GM12864 (cell line): ENCODE measurements at places on chromosomes 12 and 14.

GRCh38 chr12:3544296-3544965 lies 53.4 kb downstream of the PRMT8 start:
- no peak for DNase-seq

GRCh38 chr14:73903028-73903427 lies 16.4 kb downstream of the ZNF410 start:
- no peak for DNase-seq

DNA sequence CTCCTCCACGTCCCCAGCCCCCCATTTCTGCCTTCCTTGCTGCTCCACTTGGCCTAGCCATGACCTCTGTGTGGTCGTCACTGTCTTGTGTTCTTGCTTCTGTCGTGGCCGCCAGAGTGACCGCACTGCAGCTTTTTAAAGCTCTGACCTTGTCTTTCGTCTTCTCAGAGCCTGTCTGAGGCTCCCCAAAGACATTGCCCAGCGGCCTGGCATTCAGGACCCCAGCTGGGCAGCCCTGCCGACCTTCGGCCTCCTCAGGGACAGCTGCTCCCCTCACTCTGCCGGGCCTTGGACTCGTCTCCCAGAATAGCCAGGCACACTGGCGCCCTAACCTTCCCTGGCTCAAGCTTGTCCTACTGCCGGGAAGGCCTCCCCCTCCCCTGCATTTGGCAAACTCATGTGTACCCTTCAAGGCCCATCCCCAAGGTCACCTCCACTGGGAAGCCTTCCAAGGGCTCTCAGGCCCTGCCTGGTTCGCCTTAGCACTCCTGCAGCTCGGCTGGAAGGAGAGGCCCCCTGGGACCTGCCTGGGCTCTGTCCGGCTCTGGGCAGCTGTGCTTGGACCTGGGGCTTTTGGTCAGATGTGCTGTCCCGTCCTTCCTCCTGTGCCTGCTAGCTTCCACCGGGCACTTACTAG lies 15.7 kb upstream of the DLK1 start:
- DNase-seq, result no peak

DNA sequence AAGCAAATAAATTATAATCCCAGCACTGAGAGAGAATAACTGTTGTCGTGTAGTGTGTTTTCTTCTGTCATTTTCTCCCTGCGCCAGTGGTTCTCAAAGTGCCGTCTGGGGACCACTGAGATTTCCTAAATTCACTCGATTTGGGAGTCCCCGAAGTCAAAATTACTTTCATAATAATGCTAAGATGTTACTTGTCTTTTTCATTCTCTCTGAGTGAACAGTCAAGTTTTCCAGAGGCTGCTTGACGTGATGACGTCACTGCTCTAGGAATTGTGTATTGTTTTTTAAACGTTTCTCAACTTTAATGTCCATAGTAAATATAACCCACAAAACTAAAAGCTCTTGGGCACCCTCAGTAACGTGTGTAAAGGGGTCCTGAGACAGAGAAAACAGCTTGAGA lies 796 bp upstream of the POP5 start:
- no peak for DNase-seq

- no peak for DNase-seq
These were observed 431.9 kb downstream of the BCL11B start for GRCh38 chr14:98840091-98840490.

DNA sequence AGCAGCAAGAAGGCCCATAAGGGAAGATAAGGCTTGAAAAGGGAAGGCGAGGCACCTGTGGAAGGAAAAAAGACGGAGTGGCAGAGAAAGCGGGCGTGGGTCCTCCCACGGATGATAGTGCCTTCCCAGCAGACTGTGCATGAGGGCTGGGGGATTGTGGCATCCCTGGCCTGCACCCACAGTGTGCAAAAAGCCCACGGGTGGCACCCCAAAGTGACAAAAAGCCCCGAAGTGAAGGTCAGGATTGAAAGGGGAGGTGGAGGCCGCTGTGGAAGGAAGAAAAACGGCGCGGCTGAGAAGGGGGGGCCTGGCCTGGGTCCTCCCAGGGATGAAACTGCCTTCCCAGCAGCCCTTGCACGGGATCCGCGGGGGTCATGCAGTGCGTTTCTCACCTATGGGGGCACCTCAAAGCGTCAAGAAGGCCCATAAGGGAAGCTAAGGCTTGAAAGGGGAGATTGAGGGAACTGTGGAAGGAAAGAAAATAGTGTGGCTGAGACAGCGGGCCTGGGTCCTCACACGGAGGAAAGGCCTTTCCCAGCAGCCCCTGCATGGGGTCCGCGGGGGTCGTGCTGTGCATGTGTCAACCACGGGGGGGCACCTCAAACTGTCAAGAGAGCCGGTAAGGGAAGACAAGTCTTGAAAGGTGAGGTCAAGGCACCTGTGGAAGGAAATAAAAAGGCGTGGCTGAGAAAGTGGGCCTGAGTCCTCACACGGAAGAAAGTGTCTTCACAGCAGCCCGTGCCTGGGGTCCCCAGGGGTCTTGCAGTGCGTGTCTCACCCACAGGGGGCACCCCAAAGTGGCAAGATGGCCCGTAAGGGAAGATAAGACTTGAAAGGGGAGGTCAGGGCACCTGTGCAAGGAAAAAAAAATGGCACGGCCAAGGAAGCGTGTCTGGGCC lies 274.1 kb downstream of the ALG10 start:
- no peak for DNase-seq

- no peak for DNase-seq
These were observed 519 bp downstream of the MORN3 start for GRCh38 chr12:121668750-121669520.

DNA sequence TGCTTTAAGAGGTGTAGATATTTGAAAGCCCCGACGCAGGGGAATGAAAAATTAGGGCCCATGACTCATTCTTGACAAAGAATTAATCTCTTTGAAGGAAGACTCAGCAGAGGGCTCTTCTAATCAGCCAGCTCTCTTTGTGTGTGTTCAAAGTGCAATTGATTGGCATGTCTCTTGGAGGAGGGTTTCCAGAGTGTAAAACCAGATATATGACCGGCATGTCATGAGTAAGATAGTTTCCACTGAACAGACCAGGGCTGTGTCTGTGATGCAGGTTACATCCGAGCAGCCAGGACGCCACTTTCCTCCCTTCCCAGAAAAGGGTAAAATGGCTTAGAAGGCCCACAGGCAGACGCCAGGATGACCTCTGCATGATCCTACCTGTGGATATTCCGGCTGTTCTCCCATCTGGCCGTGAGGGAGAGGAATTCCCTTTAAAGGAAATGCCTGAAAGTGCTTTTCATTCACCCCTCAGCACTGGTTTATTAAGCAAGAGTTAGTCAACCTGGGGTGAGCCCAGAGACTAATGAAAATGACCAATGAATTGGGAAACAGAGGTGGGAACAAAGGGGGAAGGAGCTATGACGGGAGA lies 7.2 kb upstream of the KRT75 start:
- DNase-seq, result no peak

DNA sequence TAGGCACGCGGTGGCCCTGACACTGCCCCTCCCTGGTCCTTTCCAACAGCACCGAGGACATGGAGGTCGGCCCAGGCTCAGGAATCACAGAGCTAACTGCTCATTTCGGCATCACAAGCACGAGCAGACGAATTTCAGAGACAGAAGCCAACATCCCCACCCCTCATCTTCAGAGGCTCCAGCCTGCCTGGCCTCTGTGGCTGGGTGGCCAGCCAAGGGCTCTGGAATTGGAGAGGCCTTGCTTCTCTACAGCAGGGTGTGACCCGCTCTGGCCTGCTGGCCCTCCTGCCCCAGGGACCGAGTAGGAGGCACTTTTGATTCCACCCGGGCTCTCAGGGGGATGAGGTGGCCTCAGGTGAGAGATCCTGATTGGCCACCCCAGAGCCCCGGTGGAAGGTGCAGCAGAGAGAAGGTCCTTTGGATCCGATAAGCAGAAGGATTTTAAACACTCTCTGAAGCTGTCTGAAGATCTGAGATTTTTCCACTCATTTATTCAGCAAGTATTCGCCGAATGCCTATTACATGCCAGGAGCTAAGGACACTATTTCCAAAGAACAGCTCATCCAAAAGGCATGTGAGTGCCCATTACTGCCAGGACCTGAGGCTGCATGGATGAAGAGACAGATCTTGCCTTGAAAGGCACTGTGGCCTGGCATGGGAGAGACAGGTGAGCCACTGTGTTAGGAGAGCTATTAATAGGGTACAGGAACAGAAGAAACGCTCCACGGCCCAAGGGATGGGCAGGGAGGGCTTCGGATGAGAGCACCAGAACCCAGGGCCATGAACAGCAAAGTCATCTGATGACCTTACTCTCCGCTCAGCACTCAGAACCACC lies 10.2 kb downstream of the BAG5 start:
- no peak for DNase-seq
